ENCODE measurements at places on chromosomes 7 and 10.

GRCh38 chr7:92006046-92006445, 65.4 kb downstream of the AKAP9 start:
- no peak for DNase-seq

GRCh38 chr10:131751827-131752775, 148.7 kb upstream of the PPP2R2D start:
- DNase-seq: no peak

GRCh38 chr7:24328050-24328449, 44.1 kb downstream of the NPY start:
- DNase-seq: no peak

- DNase-seq: no peak
These were observed 90.5 kb upstream of the SDK1 start for GRCh38 chr7:3210531-3210930.

DNA sequence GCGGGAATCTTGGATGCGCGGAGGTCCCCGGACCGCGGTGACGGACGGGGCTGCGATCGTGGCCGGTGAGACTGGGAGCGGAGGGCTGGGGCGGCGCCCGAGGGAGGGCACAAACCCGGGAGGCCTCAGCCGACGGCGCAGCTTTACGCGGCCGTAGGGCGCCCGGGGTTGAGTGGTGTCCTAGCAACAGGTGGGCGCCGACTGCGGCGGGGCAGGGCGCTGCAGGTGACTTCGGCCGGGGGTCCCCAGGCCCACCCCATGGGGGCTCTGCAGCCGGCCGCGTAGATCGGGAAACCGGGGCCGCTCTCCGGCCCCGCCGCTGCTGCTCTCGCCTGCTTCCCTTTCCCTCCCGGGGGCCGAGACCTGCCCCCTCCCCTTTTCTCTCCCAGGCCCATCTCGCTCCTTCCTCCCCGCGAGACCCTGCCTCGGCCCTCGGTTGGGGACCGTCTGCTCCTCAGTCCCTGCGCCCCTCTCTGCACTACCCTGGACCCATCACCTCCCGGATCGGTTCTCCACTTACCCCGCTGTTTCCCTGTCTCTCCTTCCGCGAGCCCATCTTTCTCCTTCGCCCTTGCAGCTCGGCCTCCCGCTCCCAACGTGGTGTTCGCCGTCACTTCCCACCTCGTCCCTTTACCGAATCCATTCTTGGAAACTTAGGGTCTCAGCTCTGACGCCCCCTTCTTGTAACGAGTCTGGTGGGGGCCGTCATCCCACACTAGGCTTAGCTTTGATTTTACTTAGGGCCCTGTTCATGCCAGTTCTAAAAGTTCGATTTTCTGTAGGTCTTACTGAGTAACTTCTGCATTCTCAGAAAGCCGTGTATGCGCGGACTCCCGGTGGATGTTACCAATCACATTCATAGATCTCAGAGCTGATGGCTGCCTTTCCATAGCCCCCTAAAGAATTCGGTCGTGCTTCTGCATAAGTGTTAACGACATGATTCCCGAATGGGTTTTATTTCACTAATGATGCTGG, 18.5 kb upstream of the ACBD5 start:
- no peak for DNase-seq

DNA sequence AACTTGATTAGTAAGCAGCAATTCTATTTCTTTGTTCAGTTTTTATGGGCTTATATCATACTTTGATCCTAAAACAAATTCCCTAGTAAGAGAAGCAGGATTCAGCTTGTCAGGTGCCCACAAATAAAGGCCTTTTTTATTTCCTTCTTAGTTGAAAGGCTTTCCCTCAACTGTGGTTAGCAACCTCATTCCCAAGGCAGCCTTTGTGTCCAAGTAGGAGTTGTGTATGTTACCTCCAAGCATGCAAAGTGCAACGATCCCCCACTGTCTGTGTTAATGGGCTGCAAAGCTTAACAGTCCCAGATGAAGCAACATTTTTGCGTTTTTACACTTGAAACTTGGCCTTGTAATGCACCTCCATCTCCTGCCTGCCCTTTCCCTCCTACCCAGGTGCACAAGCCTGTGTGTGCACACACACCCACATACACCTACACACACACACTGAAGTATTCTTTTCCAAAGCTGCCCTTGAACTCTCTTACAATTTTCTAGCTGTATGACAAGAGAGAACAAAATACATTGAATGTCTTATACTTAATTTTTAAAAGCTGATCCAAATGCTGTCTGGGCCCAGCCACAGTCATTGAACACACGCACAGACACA, 278.2 kb downstream of the SNX13 start:
- DNase-seq: no peak

DNA sequence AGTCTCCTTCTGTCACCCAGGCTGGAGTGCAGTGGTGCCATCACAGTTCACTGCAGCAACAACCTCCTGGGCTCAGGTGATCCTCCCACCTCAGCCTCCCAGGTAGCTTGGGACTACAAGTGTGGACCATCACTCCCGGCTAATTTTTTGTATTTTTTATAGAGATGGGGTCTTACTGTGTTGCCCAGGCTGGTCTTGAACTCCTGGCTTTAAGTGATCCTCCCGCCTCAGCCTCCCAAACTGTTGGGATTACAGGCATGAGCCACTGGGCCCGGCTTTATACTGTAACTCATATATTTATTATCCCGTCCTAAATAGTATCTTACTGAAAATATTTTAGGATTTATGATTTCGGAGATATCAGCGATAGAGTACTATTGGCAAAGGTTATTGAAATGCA, 10.9 kb downstream of the EIF4H start:
- DNase-seq: no peak

- DNase-seq: no peak
These were observed 13.7 kb upstream of the CFAP69 start for GRCh38 chr7:90231304-90231703.

DNA sequence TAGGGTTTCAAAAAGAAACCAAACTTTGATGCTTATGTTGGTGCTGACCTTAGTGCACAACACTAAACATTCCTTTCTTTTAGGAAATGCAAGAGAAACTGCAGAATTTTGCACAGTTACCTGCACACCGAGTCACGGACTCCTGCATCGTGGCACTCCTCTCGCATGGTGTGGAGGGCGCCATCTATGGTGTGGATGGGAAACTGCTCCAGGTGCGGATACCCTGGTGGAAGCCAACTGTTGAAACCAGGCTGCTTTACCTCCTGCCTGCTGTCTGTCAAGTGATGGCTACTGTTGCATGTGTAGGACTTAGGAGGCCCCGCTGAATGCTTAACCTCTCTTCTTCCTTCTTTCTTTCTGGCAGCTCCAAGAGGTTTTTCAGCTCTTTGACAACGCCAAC, 11.7 kb downstream of the CASP2 start:
- no peak for DNase-seq

DNA sequence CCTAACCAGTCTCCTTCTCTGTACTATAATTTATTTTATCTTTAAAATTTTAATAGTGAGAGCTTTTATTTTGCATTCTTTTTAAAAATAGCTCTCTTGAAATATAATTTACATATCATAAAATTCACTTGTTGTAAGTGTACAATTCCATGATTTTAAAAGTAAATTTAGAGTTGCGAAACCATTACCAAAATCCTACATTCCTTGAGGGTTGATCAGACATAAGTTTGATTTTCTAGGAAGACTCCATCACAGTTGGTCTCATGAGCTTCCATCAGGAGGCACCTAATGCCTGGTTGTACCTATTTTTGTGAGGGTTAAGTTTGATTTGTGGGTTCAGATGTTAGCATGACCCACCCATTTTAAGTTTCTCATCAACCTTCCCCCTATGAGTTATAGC, 108.1 kb downstream of the BMPER start:
- no peak for DNase-seq

- no peak for DNase-seq
These were observed 216.9 kb upstream of the GALNT17 start for GRCh38 chr7:70915067-70915466.

GRCh38 chr10:97611473-97611872, 21.8 kb downstream of the MORN4 start:
- DNase-seq: no peak

DNA sequence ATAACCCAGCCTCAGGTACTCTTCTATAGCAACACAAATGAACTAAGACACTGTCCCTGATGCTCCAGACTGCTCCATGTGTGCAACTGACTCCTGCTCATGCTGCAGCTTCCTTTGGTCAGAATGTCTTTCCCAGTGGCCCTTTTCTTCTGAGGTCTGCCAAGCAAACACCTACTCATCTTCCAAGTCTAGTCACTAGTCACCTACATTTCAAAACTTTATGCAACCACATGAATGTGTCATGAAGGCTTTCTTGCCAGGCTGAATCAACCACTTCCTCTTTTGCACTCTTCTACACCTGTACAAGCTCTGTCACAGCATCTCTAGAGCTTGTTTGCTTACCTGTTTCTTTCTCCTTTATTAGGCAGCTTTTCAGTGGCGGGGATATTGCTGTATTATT, 75.8 kb downstream of the LSMEM1 start:
- DNase-seq: no peak

DNA sequence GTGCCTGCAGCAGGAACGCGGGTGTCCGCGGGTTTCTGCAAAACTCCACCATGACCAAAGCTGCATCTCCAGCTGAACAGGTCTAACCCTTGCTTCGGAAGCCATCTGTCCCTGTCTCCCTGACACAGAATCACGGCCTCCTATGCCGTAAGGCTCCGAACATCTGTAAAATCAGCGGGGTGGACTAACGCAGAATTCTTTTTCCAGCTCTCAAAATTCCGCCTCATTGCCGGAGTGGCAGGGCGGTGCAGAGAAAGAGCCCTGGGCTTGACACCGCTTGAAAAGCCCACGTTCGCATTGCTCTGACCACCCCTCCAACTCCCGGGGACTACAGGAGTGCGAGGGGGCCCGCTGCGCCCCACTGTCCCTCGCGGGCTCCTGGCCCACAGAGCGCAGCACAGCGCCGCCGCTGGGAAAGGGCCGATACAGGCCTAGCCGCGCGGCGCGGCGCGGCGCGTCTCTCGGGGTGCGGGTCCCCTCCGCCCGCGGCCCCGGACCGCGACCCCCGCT, 409 bp downstream of the DNMBP start:
- peak; percentile 89 for DNase-seq

DNA sequence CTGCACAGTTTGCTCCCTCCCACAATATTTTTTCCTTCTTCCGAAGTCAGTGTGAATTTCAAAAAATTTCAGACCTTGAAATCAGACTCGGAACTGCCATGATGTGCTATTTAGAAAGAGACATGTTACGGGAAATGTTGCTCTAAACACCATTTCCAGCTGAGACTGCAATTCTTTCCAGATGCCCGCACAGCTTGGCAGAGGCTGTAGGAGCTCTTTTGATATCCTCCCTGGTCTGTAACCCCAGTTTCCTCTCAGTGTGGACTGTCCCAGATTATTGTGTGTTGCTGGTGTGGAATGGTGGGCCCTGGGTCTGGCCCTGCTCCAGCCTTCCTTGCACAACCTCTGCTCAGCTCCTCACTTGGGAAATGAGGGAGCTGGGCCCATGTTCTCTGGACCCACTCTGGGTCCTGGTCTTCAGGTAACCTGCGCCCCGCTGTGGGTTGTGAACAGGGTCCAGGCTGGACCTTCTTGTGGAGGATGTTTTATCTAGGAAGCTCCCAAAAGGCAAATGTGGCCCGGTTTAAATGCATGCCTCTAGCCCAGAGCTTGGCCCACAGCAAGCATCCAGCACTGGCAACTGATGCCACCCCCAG, 172.8 kb upstream of the CXCL12 start:
- DNase-seq: no peak

DNA sequence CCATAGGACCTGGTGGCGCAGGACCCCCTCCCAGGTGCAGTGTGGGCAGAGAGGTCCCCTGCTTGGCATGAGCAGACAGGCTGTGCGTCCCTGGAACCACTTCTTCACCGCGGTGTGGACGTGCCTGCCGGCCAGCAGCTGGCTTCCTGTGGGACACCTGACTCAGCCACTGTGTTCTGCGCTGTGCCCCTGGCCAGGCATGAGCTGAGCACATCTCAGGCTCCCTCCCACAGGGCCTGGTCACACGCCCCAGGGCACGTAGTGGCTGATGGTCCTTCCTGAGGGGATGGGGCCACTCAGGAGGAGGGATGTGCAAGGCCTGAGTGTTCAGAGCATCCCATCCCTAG, 3.5 kb upstream of the DEPP1 start:
- DNase-seq: no peak

DNA sequence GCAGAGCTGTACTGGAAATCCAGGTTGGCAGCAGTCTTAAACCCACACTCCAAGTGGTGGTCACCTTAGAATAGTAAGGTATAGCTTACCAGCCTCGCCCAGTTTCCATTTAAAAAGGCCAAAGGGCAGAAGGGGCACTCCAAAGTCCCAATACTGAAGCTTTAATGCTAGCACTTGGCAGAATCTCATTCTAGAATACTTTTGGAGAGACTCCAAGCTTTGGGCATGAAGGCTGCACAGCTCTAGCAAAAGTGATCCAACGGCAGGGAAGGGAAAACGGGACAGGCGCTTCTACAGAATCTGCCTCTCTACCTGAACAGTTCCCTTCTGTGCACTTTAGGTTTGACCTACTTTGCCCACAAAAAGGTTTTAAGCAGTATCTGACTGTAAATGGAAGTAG, 19.7 kb downstream of the SMURF1 start:
- DNase-seq: no peak

- peak; percentile 71 for DNase-seq
These were observed 2.1 kb upstream of the FLNC start for GRCh38 chr7:128827971-128828711.

DNA sequence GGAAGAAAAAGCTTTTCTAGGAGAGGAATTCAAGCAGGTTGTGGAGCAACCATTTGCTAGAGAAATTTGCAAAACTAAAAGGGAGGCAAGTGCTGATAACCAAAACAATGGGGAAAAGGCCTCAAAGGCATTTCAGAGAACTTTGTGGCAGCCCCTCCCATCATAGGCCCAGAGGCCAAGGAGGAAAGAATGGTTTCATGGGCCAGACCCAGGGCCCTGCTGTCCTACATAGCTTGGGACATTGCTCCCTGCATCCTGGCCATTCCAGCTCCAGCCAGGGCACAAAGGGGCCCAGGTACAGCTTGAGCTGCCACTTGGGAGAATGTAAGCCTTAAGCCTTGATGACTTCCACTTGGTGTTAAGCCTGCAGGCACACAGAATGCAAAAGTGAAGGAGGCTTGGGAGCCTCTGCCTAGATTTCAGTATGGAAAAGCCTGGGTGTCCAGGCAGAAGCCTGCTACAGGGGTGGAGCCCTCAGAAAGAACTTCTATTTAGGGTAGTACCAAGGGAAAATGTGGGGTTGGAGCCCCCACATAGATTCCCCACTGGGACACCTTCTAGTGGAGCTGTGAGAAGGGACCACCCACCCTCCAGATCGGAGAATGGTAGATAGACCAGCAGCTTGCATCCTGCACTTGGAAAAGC, 91.2 kb downstream of the RALA start:
- no peak for DNase-seq

DNA sequence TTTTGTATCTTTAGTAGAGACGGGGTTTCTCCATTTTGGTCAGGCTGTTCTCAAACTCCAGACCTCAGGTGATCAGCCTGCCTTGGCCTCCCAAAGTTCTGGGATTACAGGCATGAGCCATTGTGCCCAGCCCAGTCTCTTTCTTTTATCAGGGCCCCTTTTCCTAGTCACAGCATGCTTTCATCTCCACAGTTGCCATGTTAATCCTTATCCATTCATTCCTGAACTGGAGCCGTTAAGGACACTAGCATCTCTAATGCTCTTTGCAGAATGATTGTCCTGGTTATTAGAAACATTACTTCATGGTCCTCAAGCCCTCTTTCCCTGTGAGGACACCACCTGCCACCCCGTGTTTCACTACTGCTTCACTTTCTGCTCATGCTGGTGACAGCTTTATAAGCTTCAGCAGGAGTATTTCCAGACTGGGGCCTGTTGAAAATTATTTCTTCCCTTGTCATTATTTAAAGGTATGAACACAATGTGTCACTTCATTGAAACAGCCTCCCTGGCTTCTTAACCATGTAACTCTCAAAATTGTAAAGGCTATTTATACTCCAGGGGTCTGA, 313.9 kb downstream of the BMPER start:
- no peak for DNase-seq

GRCh38 chr7:127652333-127653248, 597 bp downstream of the SND1 start:
- DNase-seq: no peak

Data from Right ventricle myocardium inferior (tissue), 1 donor.